Body of pancreas (tissue), 4 donors: ENCODE measurements at places on chromosomes 2 and 18. TPM values are rescaled to one million over a fixed set of nuclear protein-coding genes. Genes with fewer than 3 reads are reported as not detected.
A peak's percentile ranks its signal among the peaks of the same experiment; 100 is the strongest.

GRCh38 chr2:104432401-104432800 is 421.5 kb upstream of the POU3F3 start:
- H3K4me1 ChIP-seq: no peaks in the 10 kb centered on the region
- H3K4me3 ChIP-seq: no peak overlapping the region
- no peaks in the 10 kb centered on the region for H3K27me3 ChIP-seq
- no peak overlapping the region for H3K27ac ChIP-seq
- DNase-seq: no peak

- H3K36me3 ChIP-seq: peaks cover 12% of the 10 kb centered on the region
- H3K4me1 ChIP-seq: peaks cover 50% of the 10 kb centered on the region
- no peak overlapping the region for H3K4me3 ChIP-seq
- no peaks in the 10 kb centered on the region for H3K27me3 ChIP-seq
These were observed 4.3 kb downstream of the TGOLN2 start for GRCh38 chr2:85323351-85323987.

CNDP1 gene
- under 0.01 TPM for total RNA-seq

GRCh38 chr18:65754121-65754520 is 3.3 kb downstream of the CDH7 start:
- H3K4me3 ChIP-seq: no peak overlapping the region
- H3K4me1 ChIP-seq: peaks cover 15% of the 10 kb centered on the region
- no peaks in the 10 kb centered on the region for H3K27me3 ChIP-seq
- DNase-seq: no peak
- H3K36me3 ChIP-seq: no peaks in the 10 kb centered on the region
- no peak overlapping the region for H3K27ac ChIP-seq

APLF gene
- total RNA-seq: 3.9 TPM

DNA sequence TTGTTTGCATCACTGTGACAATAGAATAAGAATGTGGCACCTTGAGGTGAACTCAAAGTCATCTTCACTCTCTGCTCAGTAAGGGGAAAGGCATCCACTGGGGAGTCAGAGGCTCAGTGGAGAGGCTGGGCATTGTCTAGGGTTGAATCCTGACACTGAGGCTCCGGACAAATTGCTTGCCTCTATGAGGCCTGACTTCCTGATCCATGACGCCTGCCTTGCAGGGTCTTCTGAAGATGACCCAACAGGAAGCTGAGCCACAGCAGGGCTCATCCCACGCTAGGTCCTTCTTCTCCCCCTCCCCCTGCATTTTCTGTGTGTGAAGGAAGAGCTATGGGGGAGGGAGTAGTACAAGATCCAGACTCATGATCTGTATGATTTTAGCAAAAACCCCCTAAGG is 265.1 kb downstream of the SH3BP4 start:
- no peaks in the 10 kb centered on the region for H3K4me1 ChIP-seq
- no peak overlapping the region for H3K27ac ChIP-seq
- no peaks in the 10 kb centered on the region for H3K27me3 ChIP-seq
- DNase-seq: no peak

DNA sequence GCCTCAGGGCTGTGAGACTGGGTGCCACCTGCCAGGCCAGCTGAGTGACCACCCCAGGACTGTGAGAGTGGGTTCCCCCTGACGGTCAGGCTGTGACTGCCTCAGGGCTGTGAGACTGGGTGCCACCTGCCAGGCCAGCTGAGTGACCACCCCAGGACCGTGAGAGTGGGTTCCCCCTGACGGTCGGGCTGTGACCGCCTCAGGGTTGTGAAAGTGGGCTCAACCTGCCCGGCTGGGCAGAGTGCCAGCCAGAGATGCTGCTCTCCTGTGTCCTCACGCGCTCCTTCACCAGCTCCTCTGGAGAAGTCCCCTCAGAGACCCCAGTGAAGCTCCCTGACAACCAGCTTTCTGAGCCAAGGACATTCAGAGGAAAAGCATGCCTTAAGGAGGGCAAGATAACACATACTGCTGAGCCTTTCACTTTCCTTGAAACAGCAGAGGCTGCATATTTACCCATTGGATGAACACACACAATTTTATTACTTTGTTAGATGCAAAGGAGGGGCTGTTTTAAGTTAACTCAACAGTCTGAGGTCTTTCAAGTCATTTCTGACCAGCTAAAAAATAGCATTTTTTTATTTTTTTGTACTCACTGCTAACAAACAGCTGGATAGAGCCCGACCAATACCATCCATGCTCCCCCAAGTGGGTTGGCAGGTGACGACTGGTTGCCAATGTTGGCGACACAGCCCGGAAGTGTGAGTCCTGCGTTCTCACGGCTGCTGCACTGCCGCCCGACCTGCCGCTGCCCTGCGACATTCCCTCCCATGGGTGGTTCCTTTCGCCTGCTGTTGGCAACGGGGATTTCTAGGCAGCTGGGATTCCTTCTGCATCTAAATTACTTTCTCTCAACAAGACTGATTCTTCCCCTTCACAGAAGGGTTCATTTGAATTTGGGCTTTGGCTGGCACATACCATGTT is 70.7 kb downstream of the NDUFA10 start:
- no peaks in the 10 kb centered on the region for H3K36me3 ChIP-seq
- no peaks in the 10 kb centered on the region for H3K4me1 ChIP-seq
- no peak overlapping the region for H3K4me3 ChIP-seq
- no peaks in the 10 kb centered on the region for H3K27me3 ChIP-seq
- H3K27ac ChIP-seq: no peak overlapping the region
- no peak for DNase-seq

SCYGR8 gene
- total RNA-seq: not detected

DNA sequence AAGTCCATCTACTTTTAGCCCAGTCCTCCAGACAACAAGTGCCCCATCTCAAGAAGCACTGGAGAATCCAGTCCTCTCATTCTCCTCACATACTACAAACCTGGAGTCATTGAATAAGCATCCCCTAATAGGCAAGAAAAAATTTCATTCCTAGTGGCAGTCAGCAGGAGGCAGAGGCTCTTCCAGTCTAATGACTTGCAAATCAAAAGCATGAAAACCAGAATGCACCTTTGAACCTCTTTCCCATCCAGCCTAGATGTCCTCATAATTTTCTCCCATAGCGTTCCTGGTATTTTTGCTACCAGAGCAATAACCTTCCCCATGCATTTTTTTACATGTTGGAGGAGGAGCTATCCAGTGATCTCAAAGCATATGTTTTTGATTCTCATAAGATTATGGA is 252.6 kb downstream of the TTC32 start:
- H3K27ac ChIP-seq: no peak overlapping the region
- H3K36me3 ChIP-seq: no peaks in the 10 kb centered on the region
- H3K27me3 ChIP-seq: no peaks in the 10 kb centered on the region
- H3K4me1 ChIP-seq: no peaks in the 10 kb centered on the region

DNA sequence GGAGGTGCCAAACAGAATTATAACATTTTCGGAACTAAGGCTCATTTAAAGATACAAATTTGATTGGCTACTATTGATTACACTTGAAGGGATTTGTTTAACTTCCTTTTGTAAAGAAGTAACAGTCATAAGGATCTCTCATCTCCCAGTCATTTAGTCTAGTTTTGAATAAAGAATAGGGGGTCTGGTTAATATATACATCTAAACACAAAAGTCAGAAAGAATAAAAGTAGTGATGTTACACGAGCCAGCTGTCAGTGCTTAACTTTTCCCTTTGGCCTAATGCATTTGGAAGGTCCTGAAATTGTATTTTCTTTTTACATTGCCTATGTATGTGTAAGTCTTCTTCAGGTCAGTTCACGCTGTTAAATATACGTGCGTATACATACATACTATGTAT is 8.1 kb downstream of the SEPTIN2 start:
- H3K4me1 ChIP-seq: peaks cover 64% of the 10 kb centered on the region
- H3K27ac ChIP-seq: no peak overlapping the region
- no peaks in the 10 kb centered on the region for H3K27me3 ChIP-seq
- no peak for DNase-seq

SULT1C3 gene
- total RNA-seq: not detected

DNA sequence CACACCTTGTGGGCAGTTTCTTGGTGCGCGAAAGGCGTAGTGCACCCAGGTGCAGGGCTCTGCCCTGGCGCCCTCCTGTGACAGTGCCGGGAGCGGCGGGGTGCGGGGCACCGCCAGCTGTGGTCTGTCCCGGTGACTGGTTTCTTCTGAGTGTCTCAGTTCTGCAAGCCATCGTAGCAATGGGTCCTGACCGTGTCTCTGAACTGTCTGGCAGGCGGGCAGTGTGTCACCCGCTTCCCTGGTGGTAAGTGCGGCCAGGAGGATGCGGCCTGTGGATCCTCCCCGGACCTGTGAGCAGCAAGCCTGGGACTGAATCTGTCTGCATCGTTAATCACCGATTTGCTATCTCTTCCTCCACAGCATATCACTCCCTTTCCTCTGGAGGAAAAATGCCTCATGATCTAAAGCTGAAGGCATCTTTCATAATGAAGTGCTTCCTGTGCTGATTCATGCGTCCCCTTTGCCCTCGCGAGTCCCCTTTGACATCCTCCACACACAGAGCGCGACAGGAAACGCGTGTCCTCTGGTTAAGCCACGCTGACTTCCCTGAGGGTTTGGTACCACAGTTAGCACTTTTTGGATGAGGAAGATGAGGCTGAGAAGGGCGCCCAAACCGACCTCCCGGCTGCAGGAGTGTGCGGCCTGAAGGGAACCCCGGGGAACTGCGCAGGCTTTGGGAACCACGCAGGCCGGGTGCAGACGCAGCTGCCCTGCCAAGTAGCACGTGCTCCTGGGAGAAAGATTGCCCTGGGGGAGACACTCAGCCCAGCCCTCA is 416.0 kb upstream of the HS6ST1 start:
- no peak for DNase-seq
- no peaks in the 10 kb centered on the region for H3K27me3 ChIP-seq
- H3K36me3 ChIP-seq: no peaks in the 10 kb centered on the region
- H3K4me1 ChIP-seq: peaks cover 21% of the 10 kb centered on the region

DNA sequence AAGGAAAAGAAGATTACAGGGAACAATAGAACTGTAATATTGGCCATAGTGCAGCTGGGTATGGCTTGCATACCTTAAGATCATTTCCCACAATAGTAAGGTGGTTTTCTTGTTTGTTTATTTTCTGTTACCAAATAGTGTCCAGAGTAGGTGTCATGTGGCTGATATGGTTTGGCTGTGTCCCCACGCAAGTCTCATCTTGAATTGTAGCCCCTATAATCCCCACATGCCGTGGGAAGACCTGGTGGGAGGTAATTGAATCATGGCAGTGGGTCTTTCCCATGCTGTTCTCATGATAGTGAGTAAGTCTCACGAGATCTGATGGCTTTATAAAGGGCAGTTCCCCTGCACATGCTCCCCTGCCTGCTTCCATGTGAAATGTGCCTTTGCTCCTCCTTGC is 190.1 kb downstream of the ICOS start:
- no peak overlapping the region for H3K4me3 ChIP-seq
- no peaks in the 10 kb centered on the region for H3K36me3 ChIP-seq
- H3K27ac ChIP-seq: no peak overlapping the region
- DNase-seq: no peak

- H3K27ac ChIP-seq: peak overlapping the region; percentile 97
- H3K27me3 ChIP-seq: peaks cover 4% of the 10 kb centered on the region
- peak; percentile 91 for DNase-seq
- no peak overlapping the region for H3K4me3 ChIP-seq
These were observed 1.0 kb upstream of the GMPPA start for GRCh38 chr2:219497495-219498279.

DNA sequence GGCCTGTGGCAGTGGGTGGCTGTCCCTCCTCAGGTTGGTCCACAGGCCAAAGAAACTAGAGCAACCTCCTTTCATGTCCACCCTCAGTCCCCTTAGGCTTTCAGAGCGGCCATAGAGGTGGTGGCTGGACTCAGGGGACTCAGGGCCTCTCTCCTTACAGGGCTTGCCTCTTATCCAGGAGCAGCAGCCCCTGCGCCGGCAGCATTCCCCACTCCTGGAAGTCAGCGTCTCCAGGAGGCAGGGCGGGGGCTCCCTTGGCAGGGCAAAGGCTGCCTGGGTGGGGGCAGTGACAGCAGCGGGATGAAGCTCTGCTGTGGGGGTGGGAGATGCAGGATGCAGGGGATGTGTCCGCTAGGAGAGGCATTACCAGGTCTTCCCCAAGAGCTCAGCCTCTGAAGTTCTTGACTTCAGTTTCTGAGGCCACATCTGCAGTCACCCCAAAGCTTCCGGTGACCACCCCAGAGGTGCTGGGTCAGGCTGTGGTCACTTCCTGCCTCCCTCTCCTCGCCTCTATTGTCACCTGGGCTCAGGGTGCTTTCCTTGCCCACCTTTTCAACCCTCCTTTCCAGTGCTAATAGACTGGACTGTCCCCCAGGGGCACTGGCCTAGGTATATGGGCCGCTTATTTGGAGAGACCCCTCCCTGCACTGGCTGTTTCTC is 8.6 kb upstream of the GPR55 start:
- DNase-seq: no peak
- no peaks in the 10 kb centered on the region for H3K4me1 ChIP-seq
- H3K36me3 ChIP-seq: no peaks in the 10 kb centered on the region
- H3K4me3 ChIP-seq: no peak overlapping the region
- H3K27me3 ChIP-seq: no peaks in the 10 kb centered on the region
- no peak overlapping the region for H3K27ac ChIP-seq

GRCh38 chr2:237721458-237721857 is 77.1 kb upstream of the RBM44 start:
- H3K4me1 ChIP-seq: peaks cover 44% of the 10 kb centered on the region
- no peak overlapping the region for H3K4me3 ChIP-seq
- no peak overlapping the region for H3K27ac ChIP-seq
- no peak for DNase-seq
- no peaks in the 10 kb centered on the region for H3K27me3 ChIP-seq

DNA sequence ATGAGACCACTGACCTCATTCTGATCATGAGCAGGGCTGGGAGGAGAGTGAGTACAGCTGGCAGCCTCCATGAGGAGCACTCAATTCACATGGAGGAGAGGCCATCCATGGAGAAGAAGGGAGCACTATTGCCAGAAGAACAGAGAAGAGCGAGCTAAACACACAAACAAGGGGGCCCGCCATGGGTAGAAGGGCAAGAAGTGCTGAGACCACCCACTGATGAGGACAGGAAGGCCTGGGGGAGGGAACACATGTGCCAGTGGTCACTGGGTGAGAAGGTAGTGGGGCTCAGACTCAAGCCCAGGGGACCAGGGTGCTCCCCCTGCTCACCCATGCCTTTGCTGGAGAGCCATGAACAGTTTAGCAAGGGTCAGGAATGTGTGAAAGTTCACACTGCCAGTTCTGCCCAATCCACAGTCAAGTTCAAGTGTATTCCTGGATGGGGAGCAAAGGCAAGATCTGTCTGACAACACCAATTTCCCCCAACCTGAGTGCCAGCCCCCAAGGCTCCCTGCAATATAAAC is 57.7 kb downstream of the TTC32 start:
- H3K27me3 ChIP-seq: no peaks in the 10 kb centered on the region
- DNase-seq: no peak
- H3K4me3 ChIP-seq: no peak overlapping the region
- no peak overlapping the region for H3K27ac ChIP-seq
- H3K4me1 ChIP-seq: no peaks in the 10 kb centered on the region

GRCh38 chr2:211591426-211591825 is 947.2 kb downstream of the ERBB4 start:
- no peak overlapping the region for H3K4me3 ChIP-seq
- no peak for DNase-seq
- H3K4me1 ChIP-seq: no peaks in the 10 kb centered on the region
- no peak overlapping the region for H3K27ac ChIP-seq

GRCh38 chr2:189444322-189444721 is 3.0 kb downstream of the WDR75 start:
- peaks cover 25% of the 10 kb centered on the region for H3K4me1 ChIP-seq
- no peak overlapping the region for H3K27ac ChIP-seq
- no peak overlapping the region for H3K4me3 ChIP-seq
- H3K27me3 ChIP-seq: no peaks in the 10 kb centered on the region
